ENCODE measurements at places on chromosomes 7 and 10.

GRCh38 chr7:40843338-40843985 is 708.7 kb downstream of the SUGCT start:
- no peak for ATAC-seq

DNA sequence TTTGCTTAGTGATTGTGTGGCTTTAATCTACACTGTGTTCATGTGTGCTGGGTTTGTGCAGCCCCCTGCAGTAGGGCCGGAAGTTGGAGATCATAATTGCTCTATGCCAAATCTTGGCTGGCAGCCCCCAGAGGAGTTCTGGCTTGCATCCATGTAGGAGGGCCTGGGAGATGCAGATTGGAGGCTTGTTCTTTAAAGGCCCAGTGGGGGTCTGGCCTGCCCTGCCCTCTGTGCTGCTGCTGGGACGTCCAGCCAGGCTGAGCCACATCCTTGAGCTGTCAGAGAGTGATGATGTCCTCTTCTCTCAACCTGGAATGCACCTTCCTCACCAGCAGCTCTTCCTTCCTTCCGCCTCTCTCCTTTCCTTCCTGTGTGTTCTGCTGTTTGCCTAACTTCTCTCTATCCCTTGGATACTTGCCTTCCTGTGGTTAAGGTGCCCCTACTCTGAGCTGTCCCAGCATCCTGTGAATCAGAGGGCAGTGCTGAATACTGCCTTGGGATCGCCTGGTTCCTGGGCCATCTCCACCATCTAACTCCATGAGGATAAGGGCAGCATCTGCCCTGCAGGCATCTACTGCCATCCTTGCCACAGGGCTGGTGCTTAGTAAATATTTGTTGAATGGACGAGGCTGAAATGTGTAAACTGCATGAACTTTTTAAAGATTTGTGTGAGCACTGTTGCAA is 30.2 kb downstream of the DOCK1 start:
- ATAC-seq: no peak

- ATAC-seq: no peak
Observed at GRCh38 chr10:133043541-133044225, 44.0 kb upstream of the ADGRA1 start.

DNA sequence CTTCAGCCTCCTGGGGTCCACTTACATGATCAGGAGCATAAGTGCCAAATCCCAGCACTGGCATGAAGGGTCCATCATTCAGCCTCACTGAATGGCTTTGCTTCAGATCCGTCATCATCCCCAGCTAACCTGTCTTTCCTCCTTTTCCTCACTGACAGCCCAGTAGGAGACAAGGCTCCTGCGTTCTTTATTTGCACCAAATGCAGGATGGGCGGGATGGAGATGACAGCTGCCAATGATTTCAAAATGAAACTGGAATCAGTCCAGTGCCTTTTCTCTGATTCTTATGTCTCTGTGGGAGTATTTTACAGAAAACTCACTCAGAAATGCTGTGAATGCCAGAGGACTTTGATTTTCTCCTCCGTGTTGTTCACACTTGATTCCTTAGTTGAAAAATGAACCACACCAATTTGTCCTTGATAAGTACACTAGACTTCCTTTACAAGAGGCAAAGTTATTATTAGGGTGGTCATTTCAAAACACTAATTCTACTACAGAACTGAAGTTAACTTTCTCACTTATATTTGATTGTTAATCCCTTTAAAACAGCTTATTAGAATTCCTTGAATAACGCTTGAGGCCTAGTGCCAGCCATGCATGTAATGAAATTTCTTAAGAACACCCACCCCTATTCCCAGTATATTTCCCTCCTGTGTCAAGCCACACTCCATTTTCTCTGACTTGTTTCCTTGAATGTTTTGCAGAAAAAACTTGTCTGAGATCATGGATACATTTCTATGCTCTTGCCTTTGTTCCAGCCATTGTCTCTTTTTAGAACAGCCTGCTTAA is at the start of gene AKR1C8:
TSS of gene AKR1C8 (minus strand) at position 164 of the 789 bp plus-strand sequence. CDS start at position 118, 46 bp downstream.
- ATAC-seq: no peak

DNA sequence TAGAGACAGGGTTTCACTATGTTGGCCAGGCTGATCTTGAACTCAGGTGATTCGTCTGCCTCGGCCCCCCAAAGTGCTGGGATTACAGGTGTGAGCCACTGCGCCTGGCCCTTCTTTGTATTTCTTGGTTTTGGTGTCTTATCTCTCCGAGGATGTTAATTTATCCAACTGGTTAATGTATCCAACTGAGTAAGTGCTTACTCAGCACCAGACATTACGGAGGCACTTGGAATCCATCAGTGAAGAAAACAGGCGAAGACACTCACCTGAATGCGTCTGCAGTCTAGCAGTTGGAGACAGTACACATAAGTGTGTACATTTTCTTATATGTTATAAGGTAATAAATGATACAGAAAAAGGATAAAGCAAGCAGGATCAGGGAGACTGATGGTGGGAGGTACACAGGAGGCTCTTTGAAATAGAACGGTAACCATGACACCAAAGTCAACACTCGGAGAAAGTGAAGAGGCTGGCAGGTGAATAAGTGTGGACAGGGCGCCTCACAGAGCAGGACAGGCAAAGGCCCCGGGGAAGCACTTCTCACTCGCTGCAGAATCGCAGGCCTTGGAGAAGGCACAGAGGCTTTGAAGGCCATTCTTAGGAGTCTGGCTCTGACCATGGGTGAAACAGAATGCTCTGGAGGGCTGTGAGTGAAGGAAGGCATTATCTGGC is 73.1 kb downstream of the LANCL2 start:
- ATAC-seq: no peak

DNA sequence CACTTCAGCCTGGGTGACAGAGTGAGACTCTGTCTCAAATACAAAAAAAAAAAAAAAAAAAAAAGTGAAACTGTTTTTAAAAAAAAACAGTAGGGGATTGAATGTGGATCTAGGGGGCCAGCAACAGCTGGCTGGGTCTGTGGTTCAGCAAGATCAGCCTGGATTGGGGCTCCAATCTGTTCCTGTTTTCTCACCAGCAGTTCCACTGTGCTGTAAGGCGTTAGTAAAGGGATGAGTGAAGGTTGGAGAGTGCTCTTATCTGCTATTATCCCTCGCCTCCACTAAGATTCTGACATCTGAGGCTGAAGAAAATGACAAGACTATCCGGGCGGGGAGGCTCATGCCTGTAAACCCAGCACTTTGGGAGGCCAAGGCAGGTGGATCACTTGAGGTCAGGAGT is 41.6 kb upstream of the GTF2IRD1 start:
- ATAC-seq: no peak

GRCh38 chr10:17905491-17905890 is 46.2 kb upstream of the SLC39A12 start:
- ATAC-seq: no peak

GRCh38 chr10:23253780-23254179 is 61.7 kb downstream of the PTF1A start:
- no peak for ATAC-seq

DNA sequence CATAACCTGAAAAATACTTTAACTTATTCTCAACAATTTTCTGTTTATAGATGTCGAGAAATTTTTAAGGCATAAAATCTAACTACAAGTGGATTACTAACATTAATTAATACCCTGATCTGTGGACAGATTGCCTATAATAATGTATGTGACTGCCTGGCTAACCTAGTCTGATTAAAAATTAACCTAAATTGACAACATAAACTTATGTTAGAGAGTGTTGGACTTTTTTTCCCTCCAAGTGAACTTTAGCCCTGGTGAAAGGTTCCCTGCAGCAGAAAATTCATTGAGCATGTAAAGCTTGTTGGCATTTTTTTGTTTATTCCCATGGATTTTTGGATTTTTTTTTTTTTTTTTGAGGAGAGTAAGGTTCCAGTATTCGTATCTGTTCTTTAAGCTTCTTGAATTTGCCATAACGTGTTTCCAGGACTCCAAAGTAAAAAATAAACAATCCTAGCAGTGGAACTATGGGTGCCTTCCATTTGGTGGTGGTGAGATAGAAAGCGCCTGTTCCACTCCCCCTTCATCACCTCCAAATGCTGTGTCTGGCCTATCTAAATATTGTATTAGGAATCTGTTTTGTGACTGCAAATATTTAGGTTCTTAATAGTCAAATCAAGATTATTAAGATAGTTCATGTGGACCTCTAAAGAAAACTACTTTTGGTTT is 36.1 kb downstream of the NET1 start:
- no peak for ATAC-seq

DNA sequence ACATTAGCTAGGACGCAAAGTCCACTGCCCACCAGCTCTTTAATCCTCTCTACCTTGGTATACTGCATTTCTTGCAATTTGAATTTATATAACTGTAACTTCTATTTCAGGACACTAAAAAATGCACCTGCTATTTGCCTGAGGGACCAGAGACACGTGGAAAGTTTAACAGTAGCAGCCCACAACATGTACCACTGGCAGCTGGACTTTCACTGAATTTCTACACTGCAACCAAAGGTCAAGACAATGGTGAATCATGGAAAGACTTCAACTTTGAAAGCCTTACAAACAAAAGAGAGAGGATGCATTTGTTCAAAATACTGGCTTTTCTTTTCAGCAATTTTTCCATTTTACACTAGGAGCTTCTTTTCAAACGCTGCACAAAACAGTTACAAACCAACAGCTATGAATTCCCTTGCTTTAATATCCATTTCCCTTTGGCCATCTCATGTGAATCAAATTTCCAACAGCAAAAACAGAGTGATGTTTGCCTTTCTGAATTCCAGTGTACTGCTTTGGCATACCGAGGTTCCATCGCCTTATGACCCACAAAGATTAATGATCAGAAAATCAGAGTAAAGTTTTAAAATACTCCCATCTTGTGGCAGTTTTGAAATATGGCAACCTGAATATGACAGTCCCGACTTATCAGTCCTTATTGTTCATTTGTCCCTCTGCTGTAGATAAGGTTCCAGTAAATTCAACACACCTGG is 29.9 kb upstream of the HNRNPH3 start:
- peak; percentile 34 for ATAC-seq

DNA sequence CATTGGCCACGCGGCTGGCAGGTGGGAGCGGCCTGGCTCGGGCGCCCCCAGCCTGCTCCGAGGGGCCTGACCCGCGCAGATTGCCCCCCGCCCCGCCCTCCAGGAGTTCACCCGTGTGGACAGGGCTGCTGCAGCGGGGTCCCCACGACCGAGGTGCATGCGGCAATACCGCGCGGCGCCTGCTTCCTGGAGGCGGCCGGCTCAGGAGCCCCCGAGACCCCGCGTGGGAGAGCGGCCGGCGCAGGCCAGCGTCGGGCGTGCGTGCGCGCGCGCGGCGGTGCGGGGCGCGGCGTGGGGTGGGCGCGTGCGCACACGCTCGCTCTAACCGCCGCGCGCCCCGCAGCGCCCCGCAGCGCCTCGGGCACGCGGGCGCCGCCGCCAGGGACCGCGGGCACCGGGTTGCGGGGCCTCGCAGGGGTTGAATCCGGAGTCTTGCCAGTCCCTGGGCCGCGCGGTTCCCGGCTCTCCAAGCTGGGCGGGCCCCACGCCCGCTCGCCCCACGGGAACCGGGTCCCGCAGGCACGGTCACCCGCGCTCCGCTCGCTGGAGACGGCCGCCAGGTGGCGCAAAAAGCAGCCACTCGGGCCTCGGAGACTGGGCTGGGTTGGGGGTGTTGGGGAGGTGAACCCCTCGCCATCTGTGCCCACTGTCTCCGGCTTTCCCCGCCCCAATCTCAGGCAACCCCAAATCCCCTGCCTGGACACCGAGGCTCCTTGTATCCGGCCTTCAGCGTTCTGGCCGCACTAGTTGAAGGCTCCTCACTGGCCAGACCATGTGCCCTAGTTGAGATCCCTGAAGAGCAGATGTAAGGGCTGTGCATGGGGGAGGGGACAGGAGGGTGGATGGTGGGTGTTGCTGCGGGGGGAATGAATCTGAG is 1.3 kb upstream of the ACHE start:
- ATAC-seq: peak; percentile 39

GRCh38 chr7:28509251-28510025 is 97.1 kb downstream of the CREB5 start:
- no peak for ATAC-seq

DNA sequence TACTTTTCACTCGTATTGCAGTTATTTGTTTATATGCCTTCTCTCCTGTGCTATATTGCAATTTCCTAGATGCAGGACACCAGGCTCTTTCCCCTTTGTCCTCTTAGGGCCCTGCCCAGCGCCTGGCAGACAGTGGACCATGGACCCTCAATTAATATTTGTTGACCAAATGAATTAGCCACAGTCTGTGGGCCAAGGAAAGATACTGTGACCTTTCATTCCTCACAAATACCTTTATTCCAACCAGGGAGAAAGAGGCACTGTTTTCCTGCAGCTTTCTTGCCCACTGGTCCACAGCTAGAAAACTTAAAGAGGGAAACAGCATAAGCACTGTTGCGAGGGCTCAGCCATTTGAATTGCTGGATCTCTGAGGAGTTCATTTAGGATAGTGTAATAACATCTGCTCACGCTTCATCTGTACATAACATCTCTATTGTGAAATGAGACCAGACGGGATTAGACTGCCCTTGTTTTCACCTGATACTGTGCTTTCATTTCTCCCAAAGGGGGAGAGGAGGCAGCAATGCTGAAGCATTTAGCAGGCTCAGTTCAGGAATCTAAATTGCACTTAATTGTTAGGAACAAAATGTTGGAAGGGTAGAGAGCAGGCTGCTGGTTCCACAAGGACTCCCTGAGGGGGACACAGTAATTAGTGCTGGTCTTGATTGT is 46.7 kb downstream of the TNS3 start:
- no peak for ATAC-seq

GRCh38 chr7:38187794-38188440 is 9.9 kb downstream of the STARD3NL start:
- no peak for ATAC-seq

GRCh38 chr10:47020471-47020870 is 109.2 kb downstream of the PTPN20 start:
- ATAC-seq: peak; percentile 30

- ATAC-seq: no peak
Observed at GRCh38 chr7:117096330-117096729, 143.0 kb downstream of the ST7 start.

GRCh38 chr7:31651234-31652062 is 35.6 kb upstream of the PPP1R17 start:
- no peak for ATAC-seq

DNA sequence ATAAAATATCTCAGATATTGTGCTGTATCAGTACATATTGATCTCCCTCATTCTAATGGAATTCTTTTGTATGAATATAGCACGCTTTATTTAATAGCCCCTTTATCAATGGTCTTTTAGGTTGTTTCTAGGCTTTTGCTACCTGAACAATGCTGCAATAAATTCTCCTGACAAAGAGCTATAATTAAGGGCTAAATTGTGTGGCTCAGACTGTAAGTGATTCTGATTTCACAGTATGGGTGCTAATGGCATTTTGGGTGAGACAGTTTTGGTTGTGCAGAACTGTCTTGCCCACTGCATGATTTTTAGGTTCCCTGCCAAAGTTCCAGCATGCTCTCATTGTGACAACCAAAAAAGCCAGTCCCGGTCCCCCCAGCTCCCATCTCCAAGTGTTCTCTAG is 363.2 kb downstream of the REEP3 start:
- ATAC-seq: no peak
